ENCODE measurements at places on chromosomes 11 and 22.

DNA sequence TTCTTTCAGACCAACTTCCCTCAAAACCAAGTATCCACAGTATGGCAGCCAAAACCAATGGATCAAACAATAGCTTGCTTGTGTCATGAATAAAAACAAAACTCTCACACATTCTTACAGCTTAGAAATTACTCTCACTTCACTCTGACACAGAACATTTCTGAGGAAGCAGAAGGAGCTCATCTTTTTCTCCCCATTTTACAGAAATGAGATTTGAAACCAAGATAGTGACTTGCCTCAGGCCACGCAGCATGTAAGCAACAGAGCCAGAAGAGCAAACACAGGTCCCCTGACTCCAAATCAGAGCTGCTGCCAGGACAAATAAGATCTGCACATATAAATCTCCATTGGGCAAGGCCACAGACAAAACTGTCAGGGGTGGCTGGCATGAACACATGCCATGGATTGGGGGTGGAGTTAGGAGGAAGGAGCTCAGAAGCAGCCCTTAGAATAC lies 64.8 kb downstream of the RAB30 start:
- DNase-seq, result no peak

- no peak for DNase-seq
Measured at GRCh38 chr11:97269527-97269926, 879.7 kb downstream of the JRKL start.

DNA sequence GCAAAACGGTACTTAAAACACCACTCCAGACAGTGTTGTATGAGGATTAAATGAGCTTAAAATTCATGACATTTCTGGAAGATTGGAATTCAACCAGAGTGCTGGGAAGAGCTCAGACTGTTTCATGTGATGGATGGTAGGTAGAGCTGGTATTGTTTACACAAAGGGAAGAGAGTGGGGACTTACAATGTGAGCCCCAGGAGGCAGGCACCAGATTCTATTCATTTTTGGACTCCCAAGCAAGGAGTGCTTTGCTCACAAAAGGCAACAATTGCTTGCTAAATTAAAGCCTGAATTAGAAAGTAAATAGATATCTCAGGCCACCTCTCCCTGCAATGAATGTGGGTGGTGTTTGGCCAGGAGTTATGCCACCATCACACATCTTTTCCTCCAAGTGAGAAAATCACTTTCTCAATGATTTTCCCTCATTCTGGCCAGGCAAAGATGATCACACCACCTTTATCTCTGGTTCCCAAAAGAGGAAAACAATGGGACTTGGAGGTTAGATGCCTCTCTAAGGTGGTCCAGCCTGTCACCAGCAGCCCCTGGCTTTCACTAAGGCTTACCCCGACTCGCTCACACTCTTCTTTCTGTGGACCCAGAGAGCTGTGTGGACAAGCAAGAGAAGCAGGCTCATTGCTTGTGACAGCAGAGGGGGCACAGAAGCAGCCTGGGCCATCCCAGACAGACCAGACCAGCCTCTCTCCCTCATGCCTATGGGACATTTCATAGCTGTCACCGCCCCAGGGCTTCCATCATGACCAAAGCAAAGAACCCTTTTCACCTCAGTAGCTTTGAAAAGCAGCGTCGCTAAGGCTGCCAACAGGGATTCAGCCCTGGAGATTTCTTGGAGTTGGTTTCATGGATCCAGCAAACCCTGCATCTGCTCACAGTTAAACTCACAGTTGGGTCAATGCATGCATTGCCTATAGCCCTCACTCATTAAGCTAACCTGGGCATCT lies 63.5 kb upstream of the DRD2 start:
- DNase-seq, result peak; percentile 92

- DNase-seq, result no peak
Measured at GRCh38 chr11:19722702-19723101, 10.1 kb downstream of the NAV2 start.

All from NCI-H345 (cell line).